ENCODE measurements at places on chromosomes 5 and 9.

DNA sequence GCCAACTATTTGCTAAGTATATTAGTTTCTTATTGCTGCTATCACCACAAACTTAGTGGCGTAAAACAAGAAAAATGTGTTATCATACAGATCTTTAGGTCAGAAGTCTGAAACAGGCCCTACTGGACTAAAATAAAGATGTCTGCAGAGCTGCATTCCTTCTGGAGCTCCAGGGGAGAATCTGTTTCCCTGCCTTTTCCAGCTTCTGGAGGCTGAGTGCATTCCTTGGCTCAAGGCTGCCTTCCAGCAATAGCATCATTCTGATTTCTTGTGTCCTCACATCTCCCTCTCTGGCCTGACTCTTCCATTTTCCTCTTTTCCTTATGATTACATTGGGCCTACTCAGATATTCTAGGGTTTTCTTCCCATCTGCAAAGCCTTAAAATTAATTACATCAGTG lies 15.9 kb downstream of the MAN2A1 start:
- DNase-seq: peak; percentile 75

DNA sequence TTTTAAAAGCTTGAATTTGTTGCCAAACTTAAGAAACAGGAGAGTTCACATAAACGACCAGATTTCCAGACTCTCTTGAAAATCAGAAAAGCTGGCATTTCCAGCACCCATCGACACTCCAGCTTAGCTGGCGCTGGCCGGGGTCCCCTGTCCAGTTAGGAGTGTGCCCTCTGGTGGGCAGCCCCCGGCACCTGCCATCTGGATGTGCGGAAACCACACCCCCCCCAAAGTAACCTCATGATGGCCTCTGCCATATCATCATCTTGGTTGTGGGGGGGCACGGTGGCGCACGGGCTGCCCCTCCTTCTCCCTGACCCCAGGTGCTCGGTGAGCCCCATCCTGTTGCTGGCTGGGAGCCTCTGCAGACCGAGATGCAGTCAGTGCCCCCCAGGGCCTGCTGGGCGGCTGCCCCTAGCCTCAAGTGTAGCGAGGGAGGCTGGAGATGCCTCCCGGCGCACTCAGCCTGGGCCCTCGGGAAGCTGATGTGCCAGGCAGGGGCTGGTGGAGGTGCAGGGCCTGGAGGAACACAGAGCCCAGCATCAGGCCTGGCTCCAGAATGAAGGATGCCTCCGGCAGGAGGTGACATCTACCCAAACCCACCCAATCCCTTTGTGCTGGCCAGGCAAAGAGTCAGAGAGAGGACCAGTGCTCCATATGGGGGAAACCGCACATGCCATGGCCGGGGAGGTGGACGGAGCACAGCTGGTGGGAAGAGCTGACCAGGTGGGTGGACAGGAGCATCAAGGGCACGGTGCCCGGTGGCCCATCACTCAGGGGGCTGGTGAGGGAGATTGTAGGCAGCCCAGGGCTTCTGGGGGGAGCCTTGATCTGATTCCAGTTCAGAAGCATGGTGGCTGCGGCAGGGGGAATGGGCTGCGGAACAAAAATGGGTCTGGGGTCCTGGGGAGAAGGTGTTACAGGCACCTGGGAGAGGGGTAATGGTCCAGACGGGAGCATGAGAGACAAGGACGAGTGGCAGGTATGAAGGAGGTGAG lies 70.6 kb downstream of the ADAMTS2 start:
- DNase-seq: no peak

DNA sequence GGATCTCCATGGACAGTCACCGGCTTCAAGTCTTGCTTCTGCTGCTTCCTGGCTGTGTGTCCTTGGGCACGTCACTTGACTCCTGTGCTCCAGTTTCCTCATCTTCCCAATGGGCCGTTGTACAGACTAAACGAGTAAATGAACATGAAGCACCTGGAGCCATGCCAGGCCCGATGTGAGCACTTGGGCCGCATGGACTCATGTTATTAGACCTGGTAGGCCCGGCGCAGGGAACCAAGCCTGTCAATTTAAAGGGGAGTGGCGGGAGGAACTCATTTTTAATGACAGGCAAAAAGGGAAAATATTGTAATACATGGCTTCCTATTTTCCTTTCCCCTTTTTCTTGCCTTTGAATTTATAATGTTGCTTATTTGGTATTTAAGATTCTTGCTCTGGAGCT lies 47.5 kb downstream of the TENT4A start:
- DNase-seq: no peak

DNA sequence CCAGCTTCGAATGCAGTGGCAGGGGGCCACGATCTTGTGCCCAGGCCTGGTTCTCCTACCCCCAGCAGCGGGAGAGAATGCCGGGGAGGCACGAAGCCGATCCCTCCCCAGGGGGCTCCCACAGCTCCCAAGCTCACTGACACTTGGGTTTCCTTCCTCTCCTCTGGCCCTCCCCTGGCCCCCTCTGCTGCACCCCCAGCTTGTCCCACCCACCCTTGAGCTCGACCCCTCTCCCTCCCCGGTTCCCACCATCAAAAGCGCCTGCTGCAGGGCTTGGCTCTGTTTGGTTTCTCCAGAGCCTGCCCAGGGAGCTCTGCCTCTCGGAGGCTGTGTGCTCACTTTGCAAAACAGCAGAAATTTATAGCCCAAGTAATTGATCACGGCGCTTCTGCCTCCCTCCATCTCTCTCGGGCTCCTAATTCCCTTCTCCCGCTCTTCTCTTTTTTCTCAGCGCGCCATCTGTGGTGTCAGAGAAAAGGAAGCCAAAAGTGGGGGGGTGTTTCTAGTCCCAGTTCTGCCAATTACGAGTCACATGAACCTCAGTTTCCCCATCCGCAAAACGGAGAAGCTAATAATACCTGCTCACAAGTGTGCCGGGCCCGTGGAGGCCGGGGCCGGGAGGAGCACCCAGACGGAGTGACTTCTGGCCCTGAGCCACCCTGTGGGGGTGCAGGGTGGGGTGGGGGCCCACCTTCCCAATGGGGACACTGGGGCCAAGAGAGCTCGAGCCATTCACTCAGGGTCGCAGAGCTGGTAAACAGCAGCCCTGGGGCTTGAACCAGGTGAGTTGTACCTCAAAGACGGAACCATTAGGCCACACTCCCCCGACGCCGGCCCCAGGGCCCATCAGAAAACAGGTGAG lies 141.2 kb upstream of the IER5L start:
- DNase-seq: no peak

- no peak for DNase-seq
Measured at GRCh38 chr5:96595300-96596090, 66.7 kb upstream of the CAST start.

DNA sequence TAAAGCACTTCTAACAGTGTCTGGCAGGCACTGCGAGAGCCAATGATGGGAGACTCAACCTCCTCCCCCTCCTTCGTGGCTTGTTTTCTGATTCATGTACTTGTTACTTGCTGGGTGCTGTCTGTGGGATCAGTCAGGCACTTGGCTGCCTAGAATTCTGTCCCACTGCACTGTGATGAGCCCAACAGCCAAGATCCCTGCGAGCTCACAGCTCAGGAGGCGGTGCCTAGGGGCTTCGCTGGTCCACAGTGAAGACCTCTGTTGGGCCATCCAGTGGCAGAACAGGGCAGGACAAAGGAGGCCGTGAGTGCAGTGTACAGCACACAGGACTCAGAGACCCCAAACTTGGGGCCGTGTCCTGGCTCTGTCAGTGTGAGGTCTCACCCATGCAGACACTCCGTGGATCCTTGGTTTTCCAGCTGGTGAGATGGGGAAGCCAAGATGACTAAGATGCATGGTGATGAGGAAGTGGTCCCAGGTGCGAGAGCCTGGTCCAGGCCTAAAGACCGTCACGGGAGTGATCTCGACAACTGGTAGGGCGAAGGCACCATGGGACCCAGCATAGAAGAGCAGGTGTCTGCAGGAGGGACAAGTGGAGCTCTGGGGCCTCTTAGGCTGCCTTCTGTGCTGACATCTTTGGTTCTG lies 19.5 kb downstream of the MYMK start:
- DNase-seq: peak; percentile 29

- DNase-seq: no peak
Measured at GRCh38 chr5:39494107-39494510, 69.3 kb upstream of the DAB2 start.

DNA sequence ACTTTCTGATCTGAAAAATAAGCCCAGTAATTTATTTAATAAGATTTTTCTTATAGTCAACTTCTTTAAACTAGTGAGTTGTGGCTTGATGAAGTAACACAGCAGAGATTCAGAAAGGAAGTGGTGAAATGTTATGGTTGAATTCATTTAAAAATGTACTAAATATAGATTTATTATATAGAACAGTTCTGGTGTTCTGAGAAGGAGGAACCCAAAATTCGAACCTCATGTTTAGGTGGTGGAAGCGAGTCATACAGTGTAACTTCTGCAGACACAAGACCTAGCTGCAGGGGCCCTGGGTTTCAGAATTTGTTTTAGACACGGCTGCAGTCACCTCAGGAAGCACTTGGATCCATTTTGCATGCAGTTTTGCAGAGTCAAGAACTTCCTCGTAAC lies 188.2 kb downstream of the TRIO start:
- DNase-seq: no peak

DNA sequence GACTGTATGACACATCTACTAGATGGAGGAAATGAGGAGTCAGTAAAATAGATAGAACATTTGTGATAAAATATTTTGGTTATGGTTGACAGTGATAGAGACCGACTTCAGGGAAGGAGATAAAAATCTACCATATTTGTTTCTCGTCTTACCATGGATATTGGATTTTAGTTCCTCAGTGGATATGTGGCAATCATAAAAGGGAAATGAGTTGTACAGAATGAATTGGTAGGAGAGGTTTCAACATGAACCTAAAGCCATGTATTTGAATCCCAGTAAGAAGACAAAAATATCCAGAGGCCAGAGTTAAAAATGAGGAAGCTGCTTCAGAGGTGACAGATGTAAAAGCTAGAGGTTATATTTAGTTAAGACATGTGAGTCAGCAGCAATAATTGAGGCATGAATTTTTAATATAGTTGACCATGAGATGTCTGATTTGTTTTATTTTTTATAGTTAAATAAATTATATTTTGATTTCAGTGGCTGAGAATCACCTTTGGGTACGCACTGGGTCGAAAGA lies 480.4 kb upstream of the TUSC1 start:
- DNase-seq: no peak

GRCh38 chr5:72353046-72353445 lies 32.9 kb downstream of the PTCD2 start:
- no peak for DNase-seq

DNA sequence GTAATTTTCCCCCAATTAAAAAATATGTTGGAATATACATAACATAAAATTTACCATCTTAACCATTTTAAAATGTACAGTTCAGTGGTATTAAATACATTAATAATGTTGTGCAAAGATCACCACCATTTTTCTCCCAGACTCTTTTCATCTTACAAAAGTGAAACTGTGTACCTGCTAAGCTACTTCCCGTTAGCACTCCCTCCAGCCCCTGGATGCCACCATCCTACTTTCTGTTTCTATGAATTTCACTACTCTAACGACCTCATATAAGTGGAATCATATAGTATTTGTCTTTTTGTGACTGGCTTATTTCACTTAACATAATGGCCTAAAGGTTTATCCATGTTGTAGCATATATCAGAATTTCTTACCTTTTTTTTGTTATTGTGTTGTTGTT lies 112.9 kb downstream of the HSPA4 start:
- DNase-seq: no peak

- DNase-seq: no peak
Measured at GRCh38 chr9:16044579-16044881, 491.7 kb downstream of the CCDC171 start.

GRCh38 chr9:127937056-127937387 lies 632 bp downstream of the DPM2 start:
- DNase-seq: no peak

DNA sequence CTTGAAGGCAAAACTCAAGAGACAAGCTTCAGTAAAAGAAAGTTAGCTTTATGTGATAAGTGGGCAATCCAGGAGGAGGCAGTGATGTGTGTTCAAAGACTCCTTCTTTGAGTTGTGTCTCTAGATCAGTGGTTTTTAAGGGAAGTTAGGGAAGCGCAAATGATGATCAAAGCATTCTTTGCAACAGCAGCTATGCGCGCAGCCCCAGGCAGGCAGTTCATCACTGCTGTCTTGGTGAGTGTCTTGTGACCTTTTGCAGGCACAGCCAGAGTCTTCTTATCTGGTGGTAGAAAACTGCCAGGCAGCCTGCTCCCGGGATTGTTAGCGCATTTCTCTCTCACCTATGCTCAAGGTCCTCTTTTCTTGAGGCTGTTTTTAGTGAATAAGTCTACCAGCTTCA lies 40.3 kb upstream of the CLK4 start:
- no peak for DNase-seq

DNA sequence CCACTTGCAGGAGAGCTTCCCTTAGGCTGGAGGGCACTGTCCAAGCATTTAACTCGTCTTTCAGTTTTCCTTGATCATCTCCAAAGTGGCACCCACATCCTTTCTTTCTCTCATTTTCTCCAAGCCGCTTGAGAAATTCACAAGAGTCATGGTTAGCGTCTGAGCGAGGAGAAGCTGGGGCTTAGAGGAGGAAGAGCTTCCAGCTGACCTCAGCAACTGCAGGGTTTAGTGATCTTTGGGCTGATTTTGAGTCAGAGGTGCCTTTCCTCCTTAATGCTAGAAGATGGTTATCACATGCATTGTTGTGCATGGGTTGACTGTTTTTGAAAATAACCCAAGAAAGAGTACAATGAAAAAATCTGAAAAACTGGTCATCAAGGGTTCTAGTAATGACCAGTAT lies 134.7 kb downstream of the GADD45G start:
- DNase-seq: no peak

GRCh38 chr5:20536341-20536740 lies 548.3 kb upstream of the CDH18 start:
- no peak for DNase-seq

DNA sequence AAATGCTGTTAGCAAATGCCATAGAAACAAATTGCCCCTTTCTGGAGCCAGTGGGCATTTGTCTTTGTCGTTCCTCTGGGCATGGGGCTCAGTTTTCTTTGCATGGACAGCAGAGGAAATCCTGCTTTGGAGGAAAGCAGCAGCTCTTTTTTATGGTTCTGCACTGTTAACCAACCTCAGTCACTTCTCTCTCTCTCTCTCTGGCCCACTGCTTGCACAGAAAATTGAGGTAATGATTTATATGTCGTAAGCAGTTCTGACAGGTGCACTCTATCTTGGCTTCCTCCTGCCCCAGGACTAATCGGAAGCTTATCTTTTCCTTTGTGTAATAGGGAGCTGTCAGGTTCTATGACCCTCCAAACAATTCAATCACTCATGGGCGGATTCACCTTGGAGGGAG lies 159.6 kb upstream of the GPR151 start:
- DNase-seq: no peak

GRCh38 chr5:63262185-63262981 lies 683.8 kb downstream of the LRRC70 start:
- peak; percentile 13 for DNase-seq
